Mesendoderm (in vitro differentiated cells): ENCODE measurements at places on chromosomes 2 and 18.

DNA sequence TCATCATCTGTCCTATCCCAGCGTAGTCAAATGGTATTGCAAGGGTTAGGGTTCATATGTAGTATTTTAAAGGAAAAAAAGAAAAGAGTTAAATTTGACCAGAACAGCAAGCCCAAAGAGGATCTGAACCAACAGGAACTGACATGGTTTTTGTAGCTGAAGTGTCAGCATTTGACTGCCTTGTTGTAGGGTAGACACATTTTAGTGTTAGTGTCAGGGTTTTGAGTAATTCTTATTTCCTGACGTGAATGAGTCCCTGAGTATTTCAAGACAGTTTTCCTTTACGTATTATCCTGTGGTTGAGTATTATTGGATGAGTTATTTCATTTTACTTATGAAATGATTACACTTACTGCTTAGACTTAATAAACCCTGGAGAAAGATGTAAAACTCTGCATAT is 173.3 kb upstream of the ZEB2 start:
- no peaks in the 10 kb centered on the region for H3K36me3 ChIP-seq
- DNase-seq, result no peak
- H3K27me3 ChIP-seq, result no peaks in the 10 kb centered on the region
- no peak overlapping the region for H3K27ac ChIP-seq
- H3K4me1 ChIP-seq, result no peaks in the 10 kb centered on the region

- H3K4me1 ChIP-seq, result no peaks in the 10 kb centered on the region
- H3K36me3 ChIP-seq, result no peaks in the 10 kb centered on the region
- no peak for DNase-seq
- no peak overlapping the region for H3K4me3 ChIP-seq
These were observed 98.9 kb downstream of the EIPR1 start for GRCh38 chr2:3278521-3279218.

DNA sequence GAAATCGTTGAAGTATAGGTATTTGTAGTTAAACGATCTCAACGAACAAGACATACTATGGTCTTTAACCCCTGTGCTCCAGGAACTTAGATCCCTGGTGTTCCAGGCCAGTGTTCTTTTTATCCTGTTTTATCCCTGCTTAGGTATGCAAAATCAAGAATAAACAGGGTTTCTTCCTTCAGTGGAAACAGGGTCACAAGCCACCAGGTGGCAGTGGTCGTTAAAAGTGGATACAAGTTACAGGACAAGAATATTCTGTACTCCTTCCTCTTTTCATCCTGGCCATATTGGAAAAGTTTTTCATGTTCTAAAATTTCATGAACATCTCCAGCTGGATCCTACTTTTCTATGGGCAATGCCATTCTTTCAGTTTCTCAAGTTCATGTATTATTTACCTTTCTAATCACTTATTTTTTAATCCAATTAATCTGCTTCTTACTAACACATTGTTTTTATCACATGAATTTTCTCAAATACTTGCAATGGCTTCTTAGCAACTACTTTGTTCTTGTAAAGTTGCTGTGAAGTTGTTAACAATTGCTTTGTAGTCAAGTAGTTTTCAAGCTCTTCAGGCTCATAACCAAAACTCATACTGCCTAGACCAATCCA is 16.4 kb upstream of the HNMT start:
- H3K27me3 ChIP-seq, result no peaks in the 10 kb centered on the region
- H3K27ac ChIP-seq, result no peak overlapping the region
- H3K4me1 ChIP-seq, result no peaks in the 10 kb centered on the region
- no peaks in the 10 kb centered on the region for H3K36me3 ChIP-seq

- no peak overlapping the region for H3K27ac ChIP-seq
- H3K4me3 ChIP-seq, result no peak overlapping the region
- DNase-seq, result no peak
- H3K27me3 ChIP-seq, result no peaks in the 10 kb centered on the region
- no peaks in the 10 kb centered on the region for H3K36me3 ChIP-seq
These were observed 64.1 kb downstream of the BCL2 start for GRCh38 chr18:63255435-63255834.

DNA sequence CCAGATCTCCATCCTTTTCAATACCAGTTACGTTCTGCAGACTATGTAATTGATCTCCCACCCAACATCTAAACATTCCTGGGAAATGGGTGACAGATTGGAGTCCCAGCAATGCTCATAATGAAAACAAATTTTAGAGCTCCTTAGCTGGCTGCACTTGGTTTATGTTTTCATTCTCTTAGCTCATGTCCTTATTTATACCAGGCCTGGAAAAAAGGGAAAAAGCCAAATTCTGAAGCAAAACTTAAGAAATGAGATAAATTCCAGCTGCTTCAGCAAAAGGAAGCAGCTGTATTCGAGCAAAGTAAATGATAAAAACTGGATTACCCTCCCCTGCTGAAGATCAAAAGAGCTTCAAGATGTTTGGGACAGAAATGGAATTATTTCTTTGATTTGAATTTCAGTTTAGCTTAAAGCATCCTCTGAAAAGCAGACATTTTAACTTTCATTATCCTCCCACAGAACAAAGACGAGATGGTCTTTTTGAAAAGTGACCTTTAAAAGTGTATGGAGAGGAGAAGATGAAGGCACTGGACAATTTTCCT is 196.5 kb upstream of the THUMPD2 start:
- H3K36me3 ChIP-seq, result no peaks in the 10 kb centered on the region
- no peaks in the 10 kb centered on the region for H3K27me3 ChIP-seq
- DNase-seq, result no peak
- H3K27ac ChIP-seq, result no peak overlapping the region
- H3K4me3 ChIP-seq, result no peak overlapping the region

DNA sequence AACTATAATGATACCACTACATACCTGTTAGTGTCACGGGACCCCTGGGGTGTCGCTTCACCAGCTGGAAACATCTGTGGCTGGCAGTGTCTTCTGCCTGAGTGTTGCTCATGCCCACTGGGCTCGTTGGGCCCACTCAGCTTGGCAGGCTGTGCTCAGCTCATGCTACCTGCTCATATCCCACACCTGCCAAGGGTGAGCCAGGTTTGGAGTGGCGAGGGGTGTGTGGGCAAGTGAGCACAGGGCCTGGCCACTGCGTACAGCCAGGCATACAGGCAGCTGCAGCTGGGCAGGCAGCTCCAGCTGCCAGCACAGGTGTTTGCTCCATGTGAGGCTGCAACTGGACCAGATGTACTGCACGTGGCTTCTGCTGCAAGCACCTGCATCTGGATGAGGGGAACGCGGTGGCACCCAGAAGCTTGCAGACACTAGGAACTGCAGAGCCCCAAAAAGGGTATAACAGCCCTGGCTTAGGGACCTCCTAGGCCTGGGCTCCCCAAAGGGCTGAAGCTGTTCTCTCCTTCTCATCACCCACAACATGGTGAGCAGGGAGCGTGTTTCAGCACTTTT is 70.1 kb downstream of the SUCLG1 start:
- peaks cover 4% of the 10 kb centered on the region for H3K4me1 ChIP-seq
- DNase-seq, result no peak
- H3K4me3 ChIP-seq, result no peak overlapping the region
- H3K27me3 ChIP-seq, result no peaks in the 10 kb centered on the region

GRCh38 chr18:72868585-72869225 is 918 bp upstream of the NETO1 start:
- no peaks in the 10 kb centered on the region for H3K4me1 ChIP-seq
- H3K4me3 ChIP-seq, result peak overlapping the region; percentile 69
- H3K27me3 ChIP-seq, result peaks cover 1% of the 10 kb centered on the region
- peak; percentile 42 for DNase-seq

- no peak overlapping the region for H3K4me3 ChIP-seq
- no peaks in the 10 kb centered on the region for H3K36me3 ChIP-seq
- H3K27ac ChIP-seq, result no peak overlapping the region
- no peaks in the 10 kb centered on the region for H3K27me3 ChIP-seq
- no peaks in the 10 kb centered on the region for H3K4me1 ChIP-seq
These were observed 128.6 kb downstream of the MSTN start for GRCh38 chr2:189933911-189934399.

DNA sequence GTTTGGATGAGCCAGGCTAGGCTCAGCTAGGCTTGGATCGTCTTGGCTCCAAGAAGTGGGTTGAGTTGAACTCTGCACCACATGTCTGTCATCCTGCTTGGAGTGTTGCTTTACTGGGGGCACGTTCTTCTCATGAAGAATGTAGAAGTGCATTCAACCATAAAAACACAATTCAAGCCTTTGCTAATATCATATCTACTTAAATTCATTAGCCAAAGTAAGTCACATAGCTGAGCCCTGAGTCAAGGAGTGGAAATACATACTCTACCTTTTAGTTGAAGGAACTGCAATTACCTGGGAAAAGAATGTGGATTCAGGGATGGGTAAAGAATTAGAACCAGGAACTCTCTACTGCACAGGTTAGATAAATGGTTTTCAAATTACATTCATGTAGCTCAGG is 360.4 kb upstream of the KCNH7 start:
- H3K4me3 ChIP-seq, result no peak overlapping the region
- no peaks in the 10 kb centered on the region for H3K27me3 ChIP-seq
- H3K36me3 ChIP-seq, result no peaks in the 10 kb centered on the region
- DNase-seq, result no peak
- no peak overlapping the region for H3K27ac ChIP-seq

DNA sequence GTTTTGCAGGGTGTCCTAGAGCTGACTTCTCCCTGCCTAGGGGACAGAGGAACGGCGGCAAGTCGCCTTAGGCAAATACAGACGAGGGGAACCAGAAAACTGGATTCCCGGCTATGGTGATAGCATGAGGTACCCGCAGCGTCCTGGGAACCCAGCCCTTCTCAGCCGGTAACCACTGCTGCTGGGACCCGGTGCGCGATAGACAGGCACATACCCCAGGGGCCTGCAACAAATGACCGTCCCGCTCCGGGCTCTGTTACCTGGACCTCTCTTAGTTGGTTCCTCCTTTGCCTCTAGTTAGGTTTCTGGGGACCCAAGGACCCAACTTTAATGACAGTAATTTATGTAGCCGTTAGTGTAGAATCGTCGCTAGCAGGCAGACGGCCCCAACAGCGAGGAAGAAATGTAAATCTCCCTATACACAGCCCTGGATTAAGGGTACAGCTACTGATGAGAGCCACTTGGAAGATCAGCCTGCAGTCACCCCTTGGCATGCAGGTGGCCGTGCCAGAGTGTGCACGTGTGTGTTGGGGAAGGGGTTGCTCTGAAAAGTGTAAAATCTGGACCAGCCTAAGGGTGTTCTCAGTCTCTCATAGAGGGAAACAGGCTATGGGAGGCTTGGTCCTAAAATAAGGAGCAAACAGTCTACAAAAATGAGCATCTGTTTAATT is 819 bp upstream of the SERPINE2 start:
- DNase-seq, result no peak
- peaks cover 3% of the 10 kb centered on the region for H3K36me3 ChIP-seq
- H3K27ac ChIP-seq, result peak overlapping the region; percentile 17
- H3K27me3 ChIP-seq, result no peaks in the 10 kb centered on the region
- peak overlapping the region; percentile 59 for H3K4me3 ChIP-seq

GRCh38 chr2:68715353-68716041 is 19.1 kb upstream of the ARHGAP25 start:
- H3K4me1 ChIP-seq, result no peaks in the 10 kb centered on the region
- peak; percentile 97 for DNase-seq
- H3K36me3 ChIP-seq, result no peaks in the 10 kb centered on the region

GRCh38 chr2:178297091-178297411 is 102.7 kb downstream of the OSBPL6 start:
- no peaks in the 10 kb centered on the region for H3K36me3 ChIP-seq
- H3K4me3 ChIP-seq, result no peak overlapping the region
- no peaks in the 10 kb centered on the region for H3K27me3 ChIP-seq
- DNase-seq, result no peak
- H3K4me1 ChIP-seq, result no peaks in the 10 kb centered on the region

DNA sequence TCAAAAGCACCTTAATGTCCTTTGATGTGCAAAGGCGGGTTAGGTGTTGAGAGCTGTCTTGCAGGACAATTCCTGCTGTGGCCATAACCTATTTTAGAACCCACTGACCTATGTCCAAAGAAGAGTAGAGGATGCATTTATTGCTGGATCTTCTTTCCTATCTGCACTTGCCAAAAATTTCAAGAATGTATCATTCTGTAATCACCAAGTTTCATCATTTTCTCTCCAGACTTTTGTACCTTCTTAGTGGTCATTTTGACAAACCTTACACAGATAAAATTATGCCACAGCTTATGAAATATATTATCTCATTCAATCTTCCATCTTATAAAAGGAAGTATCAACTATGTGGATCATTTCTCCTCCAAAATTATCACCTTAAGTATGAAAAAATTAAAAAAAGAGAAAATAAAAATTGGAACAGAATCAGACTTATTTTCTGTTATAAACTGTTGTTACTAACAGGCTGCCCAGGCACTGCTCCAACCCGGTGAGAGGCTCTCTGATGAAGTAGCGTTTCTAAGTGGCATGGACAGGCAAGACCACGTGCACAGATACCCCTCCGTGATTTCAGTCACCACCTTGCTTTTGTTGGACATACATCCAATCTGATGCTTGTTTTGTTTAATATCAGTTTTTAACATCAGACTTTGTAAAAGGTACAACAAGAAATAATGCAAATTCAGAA is 559.9 kb upstream of the ID2 start:
- peaks cover 4% of the 10 kb centered on the region for H3K4me1 ChIP-seq
- H3K27me3 ChIP-seq, result no peaks in the 10 kb centered on the region
- no peaks in the 10 kb centered on the region for H3K36me3 ChIP-seq
- no peak for DNase-seq
- no peak overlapping the region for H3K4me3 ChIP-seq
- H3K27ac ChIP-seq, result no peak overlapping the region

DNA sequence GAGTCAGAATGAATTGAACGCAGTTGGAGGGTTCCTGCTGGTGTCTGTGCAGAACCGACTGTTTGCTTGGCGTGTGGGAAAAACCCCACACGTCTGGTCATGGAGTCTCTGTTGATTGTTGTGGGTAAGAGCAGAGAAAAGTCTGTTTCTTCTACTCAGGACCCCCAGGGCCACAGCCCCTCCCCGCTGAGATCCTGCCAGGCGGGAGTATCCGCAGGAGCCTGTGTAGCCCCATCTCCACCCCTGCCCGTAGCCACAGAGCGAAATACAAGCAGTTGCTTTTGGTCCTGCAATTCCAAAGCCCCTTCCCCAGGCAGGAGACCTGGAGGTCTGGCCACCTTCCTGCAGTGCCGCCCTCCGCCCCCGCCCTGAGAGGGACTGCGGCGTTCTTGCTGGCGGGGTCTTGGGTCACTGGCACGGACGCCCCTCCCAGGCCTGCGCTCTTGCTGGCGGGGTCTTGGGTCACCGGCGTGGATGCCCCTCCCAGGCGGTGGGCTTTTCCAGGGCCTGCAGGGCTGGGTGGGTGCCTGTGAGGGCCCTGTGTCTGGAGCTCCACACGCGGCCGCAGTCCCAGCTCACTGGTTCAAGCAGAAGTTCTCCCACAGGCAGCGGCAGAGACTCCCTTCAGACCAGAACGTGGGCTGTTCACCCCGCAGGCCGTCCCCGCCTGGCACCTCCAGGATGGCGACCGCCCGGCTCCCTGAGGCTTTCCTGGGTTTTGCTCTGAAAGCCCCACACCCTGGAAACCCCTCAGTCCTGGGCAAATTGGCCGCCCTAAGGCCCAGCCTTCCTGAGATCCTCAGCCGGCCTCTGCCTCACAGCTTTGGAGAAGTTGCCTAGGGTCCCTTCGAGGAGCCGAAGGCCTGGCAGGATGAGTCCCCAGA is 76.0 kb upstream of the CTDP1 start:
- no peaks in the 10 kb centered on the region for H3K27me3 ChIP-seq
- H3K4me1 ChIP-seq, result peaks cover 6% of the 10 kb centered on the region
- H3K36me3 ChIP-seq, result no peaks in the 10 kb centered on the region
- H3K4me3 ChIP-seq, result no peak overlapping the region
- no peak overlapping the region for H3K27ac ChIP-seq

GRCh38 chr18:58484989-58485981 is 143.6 kb downstream of the ALPK2 start:
- H3K36me3 ChIP-seq, result no peaks in the 10 kb centered on the region
- no peaks in the 10 kb centered on the region for H3K27me3 ChIP-seq

GRCh38 chr2:238087211-238087610 is 12.9 kb upstream of the ESPNL start:
- H3K27me3 ChIP-seq, result no peaks in the 10 kb centered on the region
- DNase-seq, result no peak
- H3K4me3 ChIP-seq, result no peak overlapping the region
- H3K27ac ChIP-seq, result no peak overlapping the region
